CD4-positive, alpha-beta T cell treated with Interleukin-21 for 1 hour (primary cell): ENCODE measurements at places on chromosomes 5 and 9.

GRCh38 chr9:127316586-127317323 is 52.2 kb downstream of the GARNL3 start:
- DNase-seq: no peak

DNA sequence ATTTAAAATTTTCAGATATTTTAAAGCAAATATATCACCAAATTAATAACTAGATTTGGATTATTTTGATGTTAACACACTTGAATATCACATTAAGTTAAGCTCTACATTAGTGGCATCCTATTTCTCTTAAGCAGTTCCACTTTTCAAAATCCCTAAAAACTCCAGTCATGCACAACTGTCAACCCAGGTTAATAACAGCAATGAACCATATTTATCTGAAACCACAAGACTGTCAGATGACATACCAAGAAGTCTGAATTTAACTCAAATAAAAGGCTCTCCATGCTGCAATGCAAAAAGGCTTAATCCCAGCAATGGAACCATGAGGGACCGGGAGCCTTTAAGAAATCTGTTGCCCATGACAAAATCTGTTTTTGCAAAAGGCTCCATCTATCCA is 27.5 kb downstream of the FNIP1 start:
- DNase-seq: no peak

- DNase-seq: no peak
Observed at GRCh38 chr5:125829349-125829748, 593.9 kb upstream of the GRAMD2B start.

DNA sequence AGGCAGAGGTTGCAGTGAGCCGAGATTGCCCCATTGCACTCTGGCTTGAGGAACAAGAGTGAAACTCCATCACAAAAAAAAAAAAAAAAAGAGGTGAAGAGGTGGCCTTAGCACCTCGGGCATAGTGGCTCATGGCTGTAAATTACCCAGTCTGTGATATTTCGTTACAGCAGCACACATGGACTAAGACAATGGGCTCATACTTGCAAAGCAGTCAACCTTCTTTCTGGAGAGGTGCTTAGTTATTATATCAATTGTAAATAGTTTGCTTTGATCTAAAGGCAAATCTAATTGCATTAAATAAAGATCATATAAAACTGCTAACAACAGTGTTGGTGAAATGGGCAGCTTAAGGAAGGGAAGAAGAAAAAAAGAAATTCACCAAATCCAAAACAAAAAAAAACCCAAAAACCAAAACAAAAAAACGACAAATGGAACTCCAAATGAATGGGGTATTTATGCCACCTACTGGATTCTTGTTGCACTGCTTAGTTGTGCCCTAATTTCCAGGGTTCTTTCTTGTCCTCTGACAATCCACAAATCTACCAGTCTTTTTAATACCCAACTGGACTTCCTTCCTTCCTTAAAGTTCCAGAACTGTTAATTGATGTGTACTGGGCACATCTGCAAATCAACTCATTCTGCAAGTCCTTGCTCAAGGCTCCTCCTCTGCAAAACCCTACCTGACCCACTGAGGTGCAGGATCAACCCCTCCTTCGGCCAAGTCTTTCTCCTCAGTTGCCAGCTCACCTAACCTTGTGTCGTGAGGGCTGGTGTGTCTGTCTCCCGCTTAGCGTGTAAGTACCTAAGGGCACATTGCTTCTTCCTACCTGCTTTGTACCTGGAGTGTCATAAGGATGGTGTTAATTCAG is 35.0 kb upstream of the DMRT1 start:
- peak; percentile 31 for DNase-seq

DNA sequence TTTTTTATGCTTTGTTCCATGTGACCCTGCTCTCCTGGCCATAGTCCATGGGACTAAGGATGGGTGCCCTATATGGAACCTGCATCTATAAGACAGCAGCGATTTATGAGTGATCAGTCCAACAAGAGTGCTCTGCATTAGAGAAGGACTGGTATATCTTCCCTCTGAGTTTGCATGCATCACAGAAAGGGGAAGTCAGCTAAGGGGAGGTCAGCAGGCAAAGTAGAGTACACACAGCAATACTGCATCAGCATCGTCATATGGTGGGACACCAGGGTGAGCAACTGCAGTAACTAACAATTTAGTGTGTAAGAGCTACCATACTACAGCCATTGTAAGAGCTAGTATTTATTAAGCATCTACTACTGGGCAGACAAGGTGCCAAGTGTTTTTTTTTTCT is 311.3 kb downstream of the NDUFS4 start:
- no peak for DNase-seq

DNA sequence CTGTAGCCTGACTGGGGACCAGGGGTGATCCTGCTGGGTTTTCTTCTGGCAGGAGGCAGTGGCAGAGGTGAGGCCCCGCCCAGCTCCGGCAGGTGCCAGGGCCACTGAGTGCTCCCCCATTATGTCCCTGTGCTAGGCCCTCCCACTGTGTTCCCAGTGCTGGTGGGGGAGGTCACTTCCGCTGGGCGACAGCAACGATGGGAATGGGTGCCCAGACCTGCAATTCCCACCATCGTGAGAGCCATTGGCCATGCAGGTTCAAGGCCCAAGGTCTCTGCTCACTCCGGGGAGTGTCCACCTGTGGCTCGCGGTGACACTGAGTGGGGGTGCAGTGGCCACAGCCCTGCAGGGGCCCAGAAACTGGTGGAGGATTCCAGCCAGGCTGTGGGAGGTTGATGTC is 98.6 kb downstream of the RXRA start:
- DNase-seq: no peak
